Pericardium fibroblast (primary cell): ENCODE measurements at places on chromosomes 11 and 22. TPM values are rescaled to one million over a fixed set of nuclear protein-coding genes. Genes with fewer than 3 reads are reported as not detected.

The BAIAP2L2 gene
- 2.2 and 3.2 TPM in 2 replicates for total RNA-seq

The PVALB gene
- not detected in 2 replicates for total RNA-seq

The SHISA8 gene
- total RNA-seq, result not detected in 2 replicates

The SSRP1 gene
- 65.8 and 67.8 TPM in 2 replicates for total RNA-seq
